ENCODE measurements at places on chromosomes 1 and 21.

GRCh38 chr1:51558375-51558924 is 39.4 kb upstream of the EPS15 start:
- no peak for DNase-seq

DNA sequence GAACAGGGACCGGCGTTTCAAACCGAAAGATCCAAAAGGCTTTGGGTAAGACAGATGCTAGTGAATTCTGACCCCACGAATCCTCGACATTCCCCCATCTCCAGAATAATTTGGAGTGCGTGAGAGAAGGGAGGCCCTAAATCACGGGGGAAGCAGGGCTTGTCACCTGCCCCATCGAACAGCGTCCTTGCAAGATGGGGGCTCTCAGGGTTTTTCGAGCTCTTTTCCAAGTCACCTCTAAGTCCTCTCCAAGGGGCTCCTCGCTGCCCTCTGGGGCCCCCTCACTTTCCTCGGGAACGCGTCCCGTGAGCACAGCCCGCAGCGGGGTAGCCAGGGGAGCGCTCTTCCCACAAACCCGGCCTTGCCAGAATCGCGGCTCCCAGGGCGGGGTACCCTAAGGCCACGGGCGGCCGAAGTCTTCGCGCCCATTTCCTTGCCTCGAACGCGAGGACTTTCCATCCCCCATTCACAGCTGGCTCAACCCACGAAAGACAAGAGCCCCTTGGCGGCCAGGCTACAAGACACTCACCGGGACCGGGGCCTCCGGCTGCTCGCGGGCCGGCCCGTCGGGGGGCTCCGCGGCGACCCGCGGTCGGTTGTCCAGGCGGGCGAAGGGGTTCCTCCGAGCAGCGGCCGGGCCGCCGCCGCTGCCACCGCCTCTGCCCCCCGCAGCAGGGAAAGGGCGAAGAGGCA is 546 bp downstream of the DONSON start:
- DNase-seq = no peak

DNA sequence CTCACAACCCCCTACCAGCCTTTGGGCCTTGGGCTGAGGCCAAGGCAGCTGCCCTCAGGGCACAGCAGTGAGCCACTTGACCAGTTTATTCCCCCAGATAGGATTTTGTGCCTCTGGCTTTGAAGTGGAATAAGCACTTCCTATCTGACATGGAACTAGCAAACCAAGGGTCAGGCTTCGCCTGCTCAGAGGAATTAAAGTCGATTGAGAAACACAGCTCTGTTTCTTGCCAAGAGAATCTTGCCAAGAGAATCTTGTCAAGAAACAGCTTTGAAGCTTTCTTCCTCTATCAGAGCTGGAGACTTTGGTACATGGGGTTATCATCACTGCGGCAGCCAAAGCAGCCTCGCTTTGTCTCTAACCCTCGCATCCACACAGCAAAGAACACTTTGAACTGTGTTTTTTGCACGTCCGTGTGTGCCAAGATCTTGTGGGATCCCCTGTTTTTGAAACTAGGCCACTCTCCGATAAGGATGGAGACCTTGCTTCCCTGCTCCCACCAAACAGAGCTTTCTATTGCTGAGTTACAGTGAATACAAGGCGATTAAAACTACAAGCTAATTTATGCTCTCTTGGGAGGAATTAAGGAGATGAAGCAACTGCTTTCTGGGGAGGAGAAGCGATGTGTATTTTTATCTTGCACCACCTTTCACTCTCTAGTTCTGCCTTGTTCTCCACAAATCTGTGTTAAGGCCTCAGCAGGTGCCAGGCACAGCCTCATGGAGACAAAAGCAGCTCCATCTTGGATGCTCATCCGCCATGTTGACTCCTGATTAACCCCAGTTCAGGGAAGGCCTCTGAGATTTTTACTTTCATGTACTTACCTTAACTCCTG is 67.3 kb downstream of the RHOU start:
- no peak for DNase-seq

GRCh38 chr21:37430184-37430821 is 63.7 kb downstream of the DYRK1A start:
- DNase-seq = no peak

DNA sequence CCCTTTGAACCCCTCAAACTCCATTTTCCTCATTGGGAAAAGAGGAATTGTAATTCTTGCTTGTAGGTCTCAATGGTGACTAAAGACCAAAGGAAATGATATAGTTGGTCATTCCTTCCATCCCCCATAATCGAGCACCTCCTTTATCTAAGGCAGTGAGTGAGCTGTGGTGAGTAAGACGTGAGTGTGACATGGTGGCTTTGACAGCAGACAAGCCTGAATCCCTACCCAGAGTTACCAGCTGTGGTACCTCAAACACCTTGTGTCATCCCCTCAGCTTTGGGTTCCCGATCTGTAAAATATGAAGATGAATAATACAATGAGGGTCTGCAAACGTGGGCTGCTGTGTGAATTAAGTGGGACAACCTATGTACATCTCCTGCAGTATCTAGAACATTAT is 8.4 kb downstream of the TRAF5 start:
- no peak for DNase-seq

DNA sequence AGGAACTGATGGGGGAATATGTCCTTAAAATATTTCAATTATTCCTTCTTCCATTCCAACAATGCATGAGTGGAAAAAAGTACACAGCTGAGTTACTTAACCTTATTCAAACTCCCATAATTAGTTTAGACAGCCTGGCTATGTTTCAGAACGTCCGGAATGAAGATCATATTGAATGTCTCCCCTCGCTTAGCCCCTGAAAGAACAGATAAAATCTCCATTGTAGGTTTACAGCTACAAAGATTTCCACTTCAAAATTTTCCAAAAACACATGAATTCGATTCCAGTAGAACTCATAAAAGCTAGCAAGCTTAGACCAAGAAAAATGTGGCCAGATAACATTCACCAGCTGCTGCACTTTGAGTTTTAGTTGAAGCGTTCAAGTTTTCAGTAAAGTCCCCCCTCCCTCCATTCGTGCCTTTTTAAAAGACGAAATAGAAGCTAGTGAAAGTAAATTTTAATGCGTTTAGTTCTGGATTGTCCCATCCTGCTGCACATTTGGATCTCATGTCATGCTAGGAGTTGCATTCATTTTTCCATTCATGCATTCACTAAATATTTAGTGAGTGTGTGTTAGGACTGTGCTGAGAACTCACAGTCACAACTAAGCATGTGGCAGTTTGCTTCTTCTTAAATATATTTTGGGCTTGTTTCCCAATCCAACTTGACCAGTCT is 29.4 kb upstream of the SSX2IP start:
- no peak for DNase-seq

GRCh38 chr1:56435434-56436262 is 143.7 kb downstream of the PLPP3 start:
- no peak for DNase-seq

DNA sequence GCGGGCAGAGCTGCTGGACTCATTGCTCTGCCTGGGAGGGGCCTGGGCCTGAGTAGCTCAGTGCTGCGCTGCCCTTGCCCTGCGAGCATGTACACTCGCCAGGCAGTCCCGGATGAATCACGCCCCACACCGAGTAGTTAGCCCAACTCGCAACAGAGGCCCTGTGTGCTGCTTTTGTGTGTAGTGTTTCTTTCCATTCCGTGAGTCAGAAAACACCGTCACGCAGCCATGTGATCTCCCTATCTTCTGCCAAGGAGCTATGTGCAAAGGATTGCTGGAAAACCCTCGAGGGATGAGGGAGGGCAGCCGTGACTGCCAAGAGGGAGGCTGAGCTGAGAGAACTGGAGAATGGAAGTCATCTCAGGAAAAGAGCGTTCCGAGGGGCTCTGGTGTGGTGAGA is 37.3 kb downstream of the NENF start:
- DNase-seq = no peak

DNA sequence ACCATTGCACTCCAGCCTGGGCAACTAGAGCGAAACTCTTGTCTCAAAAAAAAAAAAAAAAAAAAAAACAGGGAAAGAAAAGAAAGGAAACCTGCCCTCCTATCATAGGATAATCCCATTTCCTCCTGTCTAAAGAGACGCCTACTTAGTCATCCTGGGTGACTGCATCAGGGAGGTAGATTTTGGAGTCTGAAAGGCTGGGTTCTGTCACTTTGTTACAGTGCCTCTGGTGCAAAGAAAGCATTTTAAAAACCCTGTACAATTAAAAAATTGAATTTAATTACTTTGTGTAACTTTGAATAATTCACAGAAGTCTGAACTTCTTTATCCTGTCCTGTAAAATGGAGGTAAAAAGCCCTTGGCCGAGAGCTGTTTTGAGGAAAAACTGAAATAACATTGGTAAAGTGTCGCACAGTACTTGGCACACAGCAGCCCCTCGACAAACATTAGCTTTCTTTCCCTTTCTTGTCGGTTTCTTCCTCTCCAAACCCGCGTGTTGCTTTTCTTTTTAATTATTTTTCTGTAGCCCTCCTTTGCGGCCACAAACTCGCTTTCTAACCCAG is 657 bp upstream of the HDAC1 start:
- no peak for DNase-seq

DNA sequence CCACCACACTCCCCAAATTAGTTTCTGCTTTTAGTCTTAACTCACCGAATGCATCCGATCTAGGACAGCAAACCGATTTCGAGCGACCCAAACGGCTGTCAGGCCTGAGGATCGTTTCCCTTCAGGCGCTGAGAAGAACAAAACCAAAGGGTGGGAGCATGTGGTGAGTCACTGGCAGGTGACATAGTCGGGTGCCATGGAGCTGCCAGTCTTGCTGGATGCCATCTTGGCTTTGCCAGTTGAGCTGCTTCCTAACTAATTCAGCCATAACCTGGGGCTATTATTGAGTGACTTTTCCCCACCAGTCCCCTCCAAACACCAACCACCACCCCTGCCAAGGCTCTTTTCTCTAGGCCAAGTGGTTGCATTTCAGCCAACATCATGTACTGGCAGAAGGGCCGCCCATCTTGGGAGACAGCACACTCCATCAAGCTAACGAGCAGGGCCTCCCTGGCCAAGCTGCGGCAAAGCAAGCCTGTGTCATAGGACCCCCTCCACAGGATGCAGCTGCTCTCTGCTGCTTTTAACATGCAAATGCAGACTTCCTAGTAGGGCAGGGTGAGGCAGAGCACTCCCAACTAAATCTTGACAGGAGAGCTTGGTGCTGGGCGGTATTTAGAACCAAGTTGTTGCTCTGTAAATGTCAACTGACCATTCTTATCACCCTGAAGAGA is 22.3 kb upstream of the PEX19 start:
- no peak for DNase-seq

DNA sequence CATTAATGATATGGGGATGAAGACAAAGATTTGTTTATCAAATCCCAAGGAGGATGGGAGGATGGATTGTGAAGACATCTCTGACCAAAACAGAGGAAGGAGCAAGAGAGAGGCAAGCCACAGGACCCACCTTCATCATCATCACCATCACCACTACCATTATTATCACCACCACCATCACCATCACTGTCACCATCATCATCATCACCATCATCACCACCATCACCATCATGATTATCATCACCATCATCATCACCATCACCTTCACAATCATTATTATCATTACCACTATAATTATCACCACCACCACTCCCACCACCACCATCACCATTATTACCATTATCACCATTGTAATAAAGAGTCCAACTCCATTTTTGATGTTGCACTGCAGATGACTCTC is 482.5 kb downstream of the PTPRU start:
- DNase-seq = no peak

- DNase-seq = no peak
Measured at GRCh38 chr1:54362881-54363340, 43.3 kb downstream of the SSBP3 start.

DNA sequence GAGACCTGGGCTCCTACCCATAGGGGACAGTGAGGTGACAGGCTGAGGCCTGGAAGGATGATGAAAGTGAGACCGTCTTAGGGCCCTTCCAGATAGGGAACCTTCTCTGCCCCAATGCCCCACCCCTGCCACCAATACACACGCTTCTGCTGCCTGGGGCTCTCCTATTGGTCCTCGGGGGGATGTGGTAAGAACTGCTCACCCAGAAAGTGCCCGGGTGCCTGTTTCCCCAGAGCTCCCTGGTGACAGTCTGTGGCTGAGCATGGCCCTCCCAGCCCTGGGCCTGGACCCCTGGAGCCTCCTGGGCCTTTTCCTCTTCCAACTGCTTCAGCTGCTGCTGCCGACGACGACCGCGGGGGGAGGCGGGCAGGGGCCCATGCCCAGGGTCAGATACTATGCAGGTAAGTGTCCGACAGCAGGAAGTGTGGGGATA is 948 bp downstream of the SEMA4A start:
- no peak for DNase-seq

- DNase-seq = no peak
Measured at GRCh38 chr1:67755160-67755559, 70.2 kb downstream of the GADD45A start.

- no peak for DNase-seq
Measured at GRCh38 chr1:14946684-14947238, 206.8 kb upstream of the TMEM51 start.

- no peak for DNase-seq
Measured at GRCh38 chr1:63600248-63600647, 7.0 kb downstream of the PGM1 start.

GRCh38 chr1:44842486-44842861 is 579 bp downstream of the PTCH2 start:
- DNase-seq = no peak

DNA sequence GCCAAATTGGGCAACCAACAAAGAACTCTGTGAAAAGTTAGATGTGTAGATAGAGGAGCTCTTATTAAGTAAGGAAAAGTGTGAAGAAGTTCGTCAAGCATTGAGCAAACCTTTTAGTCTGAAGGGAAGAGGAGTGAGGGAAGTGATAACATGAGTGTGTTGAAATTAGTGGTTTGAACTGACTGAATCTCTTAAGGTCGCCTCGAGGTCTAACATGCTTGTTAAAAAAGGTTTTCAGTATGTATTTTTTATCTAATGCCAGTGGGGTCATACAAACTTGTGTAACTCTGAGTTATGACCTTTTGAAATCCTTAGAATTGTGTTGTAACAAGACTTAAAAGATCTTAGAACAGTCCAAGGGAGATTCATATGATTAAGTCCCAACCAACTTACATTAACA is 34.1 kb downstream of the SOAT1 start:
- DNase-seq = no peak

DNA sequence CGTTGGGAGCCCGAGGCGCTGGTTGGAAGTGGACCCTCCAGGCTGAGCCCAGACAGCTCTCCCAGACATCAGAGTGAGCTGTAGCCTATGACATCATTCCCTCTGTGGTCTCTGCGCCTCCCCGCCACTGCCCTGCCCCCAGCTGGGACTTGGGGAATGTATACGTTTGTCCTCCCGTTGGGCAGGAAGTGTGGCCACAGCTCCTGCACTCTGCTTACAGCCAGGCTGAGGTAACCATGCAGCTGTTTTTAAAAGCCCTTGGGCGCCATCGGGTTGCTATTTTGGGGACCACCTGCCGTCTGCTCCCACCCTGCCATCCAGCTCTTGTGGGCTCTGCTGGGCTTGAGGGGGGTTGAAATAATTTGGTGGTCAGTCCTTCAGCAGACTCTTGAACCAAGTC is 7.8 kb downstream of the VASH2 start:
- DNase-seq = no peak

- no peak for DNase-seq
Measured at GRCh38 chr1:94686882-94687281, 133.3 kb upstream of the SLC44A3 start.

Measured in stimulated activated CD4-positive, alpha-beta T cell treated with anti-CD3 and anti-CD28 coated beads, TNF-alpha, amount 100 ng/mL, for 1 hour (primary cell).